ENCODE measurements at places on chromosomes 2 and 18.

DNA sequence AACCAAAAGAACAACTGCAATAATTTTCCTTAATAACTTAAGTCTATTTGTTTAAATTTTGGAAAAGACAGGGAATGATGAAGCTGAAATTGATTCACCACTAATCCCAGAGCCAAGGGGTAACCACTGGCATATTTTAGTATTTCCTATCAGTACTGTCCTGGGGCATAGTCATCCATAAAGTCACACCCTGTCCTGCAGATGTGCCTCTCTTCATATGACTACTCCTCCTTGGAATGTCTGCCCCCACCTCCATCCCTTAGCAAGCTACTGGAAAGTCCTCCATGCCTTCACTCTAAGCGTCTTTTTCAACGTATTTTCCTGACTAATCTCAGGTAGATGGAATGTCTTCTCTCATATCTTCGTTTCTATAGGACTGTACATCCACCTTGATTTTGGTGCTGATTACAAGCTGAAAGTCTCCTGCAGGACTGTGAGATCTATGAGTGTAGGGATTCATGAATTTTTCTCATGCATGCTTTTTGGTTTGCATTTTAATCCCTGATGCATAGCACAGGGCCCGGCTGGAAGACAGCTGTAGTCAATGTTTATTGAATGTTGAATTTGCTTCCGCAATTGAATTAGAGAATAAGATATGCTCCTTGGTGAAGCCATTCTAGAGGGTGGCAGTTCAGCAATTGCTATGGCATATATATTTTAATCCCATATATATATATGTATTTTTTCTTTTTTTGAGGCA is 85.6 kb downstream of the MOGAT1 start:
- no peak for DNase-seq

DNA sequence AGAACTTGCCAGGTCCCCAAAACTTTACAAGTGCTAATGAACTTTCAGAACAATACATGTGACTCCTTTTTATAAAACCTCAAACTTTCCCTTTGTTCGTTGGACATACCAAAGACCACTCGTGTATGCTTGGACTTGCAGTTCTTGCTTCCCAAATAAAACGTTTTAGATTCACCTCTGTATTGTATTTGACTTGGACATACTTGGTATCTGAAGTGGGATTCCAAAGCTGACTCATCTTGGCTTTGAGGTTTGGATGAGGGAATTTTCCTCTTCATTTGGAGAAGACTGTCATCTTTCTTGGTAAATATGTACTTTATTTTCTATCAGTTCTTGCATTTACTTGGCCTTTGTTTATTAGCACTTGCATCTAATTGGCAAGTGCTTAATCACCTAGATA is 8.0 kb upstream of the CYB5A start:
- no peak for DNase-seq

GRCh38 chr2:99615247-99615771 is 125.5 kb upstream of the REV1 start:
- DNase-seq, result no peak

DNA sequence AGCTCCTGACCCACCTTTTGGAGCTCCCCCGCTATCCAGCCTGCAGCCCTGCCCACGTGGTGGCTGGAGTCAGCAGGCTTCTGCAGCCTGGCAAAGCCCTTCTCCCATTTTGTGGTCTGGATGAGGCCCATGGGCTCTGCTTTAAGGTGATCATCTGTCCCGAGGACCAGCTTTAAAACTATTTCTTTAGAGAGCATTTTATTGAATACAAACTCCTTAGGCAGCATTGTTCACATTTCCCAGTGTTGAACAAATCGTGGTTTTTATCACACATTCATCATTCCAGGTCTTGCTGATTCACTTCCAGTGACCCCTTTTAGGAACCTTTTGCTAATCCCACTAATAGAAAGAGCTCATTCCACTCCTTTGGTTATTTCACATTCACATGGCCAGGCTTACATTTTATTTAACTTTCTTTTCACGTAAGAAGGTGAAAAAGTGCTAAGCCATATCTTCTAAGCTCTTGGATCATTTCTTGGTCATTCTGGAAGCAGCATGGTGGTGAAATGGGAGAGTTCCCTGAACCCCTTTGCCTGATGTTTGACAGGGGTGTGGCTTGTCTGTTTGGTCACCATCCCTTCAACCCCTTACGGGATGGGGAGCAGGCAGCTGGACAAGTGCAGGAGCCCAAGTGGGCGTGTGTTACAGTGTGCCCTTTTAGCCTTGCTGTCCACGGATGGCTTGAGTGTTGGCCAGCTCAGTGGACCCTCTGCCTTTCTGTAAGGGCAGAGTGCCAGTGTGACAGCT is 80.4 kb upstream of the RAPGEF4 start:
- DNase-seq, result no peak

DNA sequence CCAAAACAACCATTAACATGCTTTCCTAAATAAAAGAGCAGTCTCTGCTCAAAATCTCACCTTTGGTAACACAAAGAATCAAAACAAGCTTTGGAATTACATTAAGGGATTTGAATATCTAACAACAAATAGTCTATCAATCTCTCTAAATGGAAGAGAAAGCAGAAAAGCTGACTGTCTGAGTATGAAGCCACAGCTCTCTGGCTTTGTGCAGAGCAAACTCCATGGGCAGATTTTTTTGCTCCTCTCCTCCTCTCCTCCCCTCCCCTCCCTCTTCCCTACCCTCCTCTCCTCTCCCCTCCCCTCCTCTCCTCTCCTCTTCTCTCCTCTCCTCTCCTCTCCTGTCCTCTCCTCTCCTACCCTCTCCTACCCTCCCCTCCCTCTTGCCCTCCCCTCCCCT is 329.5 kb upstream of the ETAA1 start:
- DNase-seq, result no peak

DNA sequence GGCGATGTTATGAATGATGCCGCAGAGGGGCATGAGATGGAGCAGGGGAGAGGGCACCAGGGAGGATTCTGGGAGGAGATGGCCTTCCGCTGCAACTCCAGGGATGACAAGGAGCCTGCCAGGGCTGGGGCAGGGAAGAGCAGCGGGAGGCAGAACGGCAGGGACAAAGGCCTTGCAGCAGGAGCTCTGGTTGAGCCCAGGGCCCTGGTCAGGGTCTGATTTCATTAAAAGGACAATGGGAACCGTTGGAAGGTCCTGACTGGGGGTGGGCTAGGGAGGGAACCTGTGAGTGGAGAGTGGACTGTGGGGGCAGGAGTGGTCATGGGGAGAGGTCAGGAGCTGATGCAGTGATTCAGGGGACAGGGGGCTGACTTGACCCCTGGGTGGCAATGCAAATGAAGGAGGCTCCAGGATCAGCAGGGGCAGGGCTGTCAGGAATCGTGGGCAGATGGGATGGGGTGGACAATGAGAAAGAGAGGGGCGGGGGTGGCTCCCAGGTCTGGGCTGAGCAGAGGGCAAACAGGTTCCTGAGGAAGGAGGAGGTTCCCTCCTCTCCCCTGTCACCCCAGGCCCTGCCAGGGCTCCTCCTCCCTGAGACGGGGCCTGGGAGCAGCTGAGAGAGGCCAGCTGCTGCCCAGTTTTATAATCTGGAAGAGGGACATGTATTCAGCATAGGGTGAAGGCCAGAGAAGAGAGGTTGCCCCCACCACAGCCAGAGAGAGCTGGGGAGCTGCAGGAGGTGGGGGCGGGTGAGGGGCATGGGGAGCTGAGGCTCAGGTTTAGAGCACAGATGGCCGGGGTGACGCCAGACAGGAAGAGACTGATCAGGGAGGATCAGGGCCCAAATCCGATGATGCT is 7.3 kb upstream of the DUSP2 start:
- no peak for DNase-seq

- no peak for DNase-seq
These were observed 103.1 kb downstream of the MCFD2 start for GRCh38 chr2:46812361-46813019.

- no peak for DNase-seq
These were observed 41.3 kb upstream of the ACAA2 start for GRCh38 chr18:49854681-49855080.

- no peak for DNase-seq
These were observed 19.5 kb downstream of the M1AP start for GRCh38 chr2:74628538-74629105.

DNA sequence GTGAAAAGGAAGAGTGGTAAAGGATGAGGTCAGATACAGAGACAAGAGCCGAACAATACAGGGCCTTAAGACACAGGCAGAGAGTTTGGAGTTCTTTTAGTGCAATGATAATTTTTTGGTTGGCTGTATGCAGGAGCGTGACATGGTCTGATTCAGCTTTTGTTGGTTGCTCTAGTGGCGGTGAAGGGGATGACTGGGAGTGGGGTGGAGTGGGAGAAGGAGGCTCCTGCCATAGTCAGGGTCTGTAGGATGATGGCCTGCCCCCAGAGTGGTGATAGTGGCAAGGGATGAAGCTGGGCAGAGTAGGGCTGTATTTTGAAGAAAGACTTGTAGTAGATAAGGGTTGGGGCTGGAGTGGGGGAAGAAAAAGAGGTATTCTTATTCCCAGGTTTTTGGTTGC is 306.6 kb upstream of the VWC2L start:
- no peak for DNase-seq

- no peak for DNase-seq
These were observed 125.6 kb upstream of the CAPN13 start for GRCh38 chr2:30932870-30933269.

- DNase-seq, result no peak
These were observed 834.4 kb upstream of the SLC39A10 start for GRCh38 chr2:194822657-194823056.

GRCh38 chr2:118014492-118014824 is 588 bp upstream of the CCDC93 start:
- DNase-seq, result no peak

DNA sequence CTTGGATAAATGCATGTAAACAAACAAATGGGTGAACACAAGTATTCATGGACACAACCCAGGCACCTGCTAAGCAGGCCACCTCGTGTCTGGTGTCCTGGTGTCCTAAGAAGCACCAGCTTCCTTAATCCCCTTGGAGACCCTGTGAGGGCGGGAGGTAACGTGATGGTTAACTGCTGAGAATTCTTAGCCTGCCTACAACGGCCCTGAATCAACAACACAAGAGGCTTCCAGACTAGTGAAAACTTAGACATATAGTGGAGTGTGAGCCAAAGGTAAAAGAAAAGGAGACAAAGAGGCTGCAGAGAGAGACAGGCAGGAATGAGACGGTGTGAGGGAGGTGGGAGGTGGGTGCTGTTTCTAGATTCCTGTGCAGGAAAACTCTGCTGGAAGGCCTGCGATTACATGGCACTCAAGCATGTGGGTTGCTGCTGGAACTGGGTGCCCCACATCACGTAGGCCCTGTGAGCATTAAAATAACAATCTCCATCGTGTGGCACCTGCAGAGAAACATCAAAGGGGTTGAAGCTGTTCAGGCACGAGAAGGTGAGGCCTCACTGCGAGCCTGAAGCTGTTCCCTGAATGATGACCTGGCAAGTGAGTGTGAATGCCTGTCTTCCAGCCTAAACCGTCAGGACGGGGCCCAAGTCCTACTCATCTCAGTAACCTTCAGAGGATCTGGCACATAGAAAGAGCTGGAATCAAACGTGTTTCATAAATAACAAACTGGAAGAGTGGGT is 64.2 kb downstream of the RPL37A start:
- DNase-seq, result no peak

DNA sequence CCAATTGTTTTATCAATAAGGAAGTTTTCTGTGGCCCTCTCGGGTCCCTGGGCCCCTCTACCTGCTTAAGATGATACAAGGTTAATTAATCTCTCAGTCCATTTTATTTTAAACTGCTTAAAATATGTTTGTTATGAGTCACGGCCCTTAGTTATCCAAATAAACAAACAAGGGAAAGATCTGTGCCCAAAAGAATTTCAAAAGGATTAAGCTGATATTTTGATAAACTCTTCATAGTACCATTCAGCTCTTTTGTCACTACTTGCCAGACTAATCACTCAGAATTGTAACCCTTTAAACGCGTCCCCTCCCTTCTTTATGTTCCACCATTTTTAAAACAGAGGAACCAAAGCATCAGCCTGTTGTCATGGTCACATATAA is 144.7 kb upstream of the STK17B start:
- no peak for DNase-seq

DNA sequence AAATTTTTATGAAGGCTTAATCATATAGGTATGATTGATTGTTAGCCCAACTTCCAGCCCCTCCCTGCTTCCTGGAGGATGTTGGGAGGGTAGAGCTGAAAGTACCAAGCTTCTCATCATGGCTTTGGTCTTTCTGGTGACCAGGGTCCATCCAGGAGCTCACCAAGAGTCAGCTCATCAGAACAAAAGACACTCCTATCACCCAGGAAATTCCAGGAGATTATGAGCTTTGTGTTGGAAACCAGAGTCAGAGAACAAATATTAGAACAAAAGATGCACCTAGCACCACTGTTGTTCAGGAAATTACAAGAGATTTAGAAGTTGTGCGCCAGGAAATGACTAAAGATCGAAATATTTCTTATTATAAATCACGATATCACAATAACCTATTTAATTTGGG is 119.9 kb upstream of the THUMPD2 start:
- DNase-seq, result no peak

- no peak for DNase-seq
These were observed 60.0 kb upstream of the SPTBN1 start for GRCh38 chr2:54396107-54396506.

DNA sequence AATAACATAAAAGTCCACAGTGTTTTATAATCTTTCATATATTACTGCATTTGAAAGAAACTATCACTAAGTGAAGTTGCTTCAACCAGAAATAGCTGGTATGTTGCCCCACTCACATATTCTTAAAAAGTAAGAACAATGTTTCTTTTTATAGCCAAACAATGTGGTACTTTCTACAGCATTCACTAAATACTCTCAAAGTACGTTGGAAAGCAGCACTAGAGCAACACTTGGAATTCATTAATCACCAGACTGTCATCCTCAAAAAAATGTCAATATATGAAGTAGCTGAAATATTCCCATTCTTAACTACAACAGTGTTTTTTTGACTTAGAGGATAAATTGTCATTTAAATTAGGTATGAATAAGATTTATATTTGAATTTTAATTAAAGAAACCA is 32.8 kb downstream of the COBLL1 start:
- DNase-seq, result no peak

- DNase-seq, result no peak
These were observed 1012.8 kb downstream of the SOCS6 start for GRCh38 chr18:71301596-71301995.

DNA sequence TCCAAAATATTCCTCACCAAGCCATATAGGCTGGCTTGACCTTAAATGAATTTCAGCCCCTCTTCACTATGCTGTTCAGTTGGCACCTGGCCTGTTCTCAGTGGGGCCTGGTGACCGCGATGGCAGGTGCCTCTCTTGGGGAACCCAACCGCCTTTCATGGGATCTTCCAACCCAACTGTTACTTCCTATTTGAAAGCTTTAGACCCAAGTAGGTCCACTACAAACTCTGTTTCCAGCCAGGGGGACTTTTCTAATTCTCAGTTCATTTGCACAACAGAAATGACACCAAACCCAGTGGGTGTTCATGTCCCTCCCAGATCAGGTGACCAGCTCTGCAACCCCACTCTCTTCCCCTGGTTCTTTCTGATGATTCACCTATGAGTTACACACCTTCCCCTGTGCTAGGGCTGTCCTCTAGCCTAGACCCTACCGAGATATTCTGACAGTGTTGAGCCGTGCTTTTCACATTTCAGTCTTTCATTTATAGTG is 35.6 kb upstream of the NDUFV2 start:
- DNase-seq, result no peak

Data from CD4-positive, alpha-beta memory T cell (primary cell).